Activated naive CD4-positive, alpha-beta T cell treated with anti-CD3 and anti-CD28 coated beads, Interleukin-2, amount 50 U/mL, for 16 hours (primary cell): ENCODE measurements at places on chromosomes 4 and X.

DNA sequence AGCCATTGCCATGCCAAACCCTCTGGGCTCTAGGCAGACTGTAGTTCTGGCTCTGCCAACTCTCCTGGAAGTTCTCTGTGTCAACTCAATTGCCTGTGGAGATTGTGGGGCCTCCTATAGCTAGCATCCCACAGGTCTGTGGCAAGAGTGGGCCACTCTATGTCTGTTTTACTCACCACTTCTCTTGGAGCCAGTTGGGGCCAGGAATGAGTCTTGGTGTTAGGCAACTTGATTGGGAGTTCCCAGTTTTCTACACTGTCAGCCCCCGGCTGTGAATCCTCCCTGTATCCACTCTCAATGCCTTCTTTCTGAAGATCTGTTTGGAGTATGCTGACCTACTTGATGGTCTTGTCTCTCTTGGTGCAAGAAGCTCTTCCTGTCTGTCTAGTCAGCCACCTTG, 48.2 kb upstream of the EPGN start:
- DNase-seq: no peak

DNA sequence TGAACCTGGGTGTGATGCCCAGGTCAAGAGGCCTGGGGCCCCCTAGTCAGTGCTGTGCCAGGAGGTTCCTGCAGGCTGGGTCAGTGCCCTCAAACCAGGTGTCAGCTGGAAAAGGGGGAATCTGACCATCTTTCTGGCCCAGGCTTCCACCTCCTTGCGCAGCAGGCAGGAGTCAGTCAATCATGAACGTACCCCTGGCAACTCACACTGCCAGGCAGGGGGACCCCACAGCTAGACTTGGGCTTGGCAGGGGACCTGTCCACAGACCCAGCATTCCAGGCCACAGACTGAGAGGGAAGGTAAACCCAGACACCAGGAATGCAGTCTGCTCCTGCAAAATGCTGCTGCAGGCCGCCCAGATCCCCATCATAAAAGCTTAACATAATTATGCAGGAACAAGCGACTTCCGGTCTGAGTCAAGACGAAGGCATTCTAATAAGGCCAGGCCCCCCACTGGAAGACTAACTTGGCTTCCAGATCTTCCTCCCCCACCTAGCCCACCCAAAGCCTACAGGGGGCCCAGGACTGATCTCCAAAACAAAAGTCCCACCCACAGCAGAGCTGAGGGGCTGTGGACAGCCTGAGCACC, 156.3 kb downstream of the BCOR start:
- no peak for DNase-seq

- DNase-seq: no peak
Measured at GRCh38 chr4:110514889-110515479, 39.0 kb downstream of the ENPEP start.

DNA sequence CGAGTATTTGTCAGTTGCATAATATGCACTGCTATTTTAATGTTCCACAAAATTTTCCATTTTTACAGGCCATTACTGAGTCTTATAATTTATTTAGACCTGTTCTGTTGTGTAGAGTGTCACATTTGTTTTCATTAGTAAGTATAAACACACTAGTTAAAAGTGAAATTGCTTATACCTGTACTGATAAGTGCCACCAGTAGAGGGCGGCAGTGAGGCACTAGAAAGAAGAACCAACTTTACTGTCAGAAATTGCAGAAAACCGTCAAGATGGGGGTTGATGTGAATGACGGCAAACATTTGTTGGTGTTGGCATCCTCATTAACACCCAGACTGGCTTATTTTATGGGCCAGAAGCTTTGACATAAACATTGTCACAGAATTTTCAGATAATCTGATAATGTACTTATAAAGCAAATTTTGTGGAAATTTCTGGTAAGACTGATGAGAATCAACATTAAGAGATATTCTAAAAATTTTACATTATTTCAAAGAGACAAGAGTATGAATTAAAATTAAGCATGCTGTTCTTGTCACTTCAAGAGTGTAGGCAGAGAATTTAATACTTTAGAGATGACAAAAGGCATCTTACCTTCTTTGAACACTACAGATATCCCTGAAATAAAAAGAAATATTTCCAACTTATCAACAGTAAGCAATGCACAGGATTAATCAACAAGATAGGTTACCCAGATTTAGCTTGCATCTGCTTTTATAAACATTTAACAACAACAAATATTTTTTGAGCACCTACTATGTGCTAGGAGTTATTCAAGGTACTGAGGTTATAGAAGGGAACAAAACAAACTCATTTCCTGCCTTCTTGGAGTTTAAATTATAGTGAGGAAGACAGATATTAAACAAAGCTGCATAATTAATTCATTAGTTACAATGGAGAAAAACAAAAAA, 24.9 kb downstream of the ALPK1 start:
- DNase-seq: peak; percentile 77

- peak; percentile 22 for DNase-seq
Measured at GRCh38 chrX:102745857-102746584, 25.5 kb downstream of the GPRASP3 start.

GRCh38 chr4:90572996-90573395, 445.8 kb downstream of the CCSER1 start:
- DNase-seq: no peak
